ENCODE measurements at places on chromosomes 1 and 21. TPM values are rescaled to one million over a fixed set of nuclear protein-coding genes. Genes with fewer than 3 reads are reported as not detected.

DNA sequence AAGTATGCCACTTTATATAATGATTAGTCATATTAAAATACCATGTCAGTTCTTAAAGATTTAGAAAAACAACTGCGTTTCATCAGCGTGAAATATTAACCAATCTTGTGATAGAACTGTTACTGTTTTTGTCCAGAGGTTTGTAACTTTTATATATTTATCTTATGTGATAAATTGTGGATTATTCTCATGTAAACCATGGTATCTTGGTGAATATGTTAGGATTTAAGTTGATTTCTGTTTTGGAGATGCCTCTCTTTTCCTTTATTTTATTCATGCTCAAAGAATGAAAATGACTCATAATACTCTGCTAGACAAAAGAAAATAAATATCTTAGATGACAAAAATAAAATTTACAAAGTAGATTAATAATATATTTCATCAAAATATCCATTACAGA, 88.4 kb downstream of the ADGRL4 start:
- DNase-seq = no peak

DNA sequence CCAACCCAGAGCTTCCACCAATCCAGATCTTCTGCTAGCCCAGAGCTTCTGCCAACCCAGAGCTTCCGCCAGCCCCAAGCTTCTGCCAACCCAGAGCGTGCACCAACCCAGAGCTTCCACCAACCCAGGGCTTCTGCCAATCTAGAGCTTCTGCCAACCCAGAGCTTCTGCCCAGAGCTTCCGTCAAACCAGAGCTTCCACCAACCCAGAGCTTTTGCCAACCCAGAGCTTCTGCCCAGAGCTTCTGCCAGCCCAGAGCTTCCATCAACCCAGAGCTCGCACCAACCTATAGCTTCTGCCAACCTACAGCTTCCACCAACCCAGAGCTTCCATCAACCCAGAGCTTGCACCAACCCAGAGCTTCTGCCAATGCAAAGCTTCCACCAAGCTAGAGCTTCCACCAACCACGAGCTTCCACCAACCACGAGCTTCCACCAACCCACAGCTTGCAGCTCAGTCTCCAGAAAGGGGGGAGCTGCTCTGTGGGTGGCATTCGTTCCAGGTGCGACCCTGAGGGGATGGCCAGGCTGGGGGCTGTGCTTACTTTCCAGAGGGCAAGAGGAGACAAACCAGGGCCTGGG, 23.8 kb downstream of the CRYAA start:
- DNase-seq = no peak

GRCh38 chr1:180854456-180854855, 58.2 kb upstream of the KIAA1614 start:
- no peak for DNase-seq

GRCh38 chr1:27719286-27720251, 6.2 kb upstream of the FAM76A start:
- no peak for DNase-seq

GRCh38 chr1:202807451-202807925, 733 bp downstream of the KDM5B start:
- DNase-seq = peak; percentile 64

- DNase-seq = no peak
These were observed 10.8 kb downstream of the FYB2 start for GRCh38 chr1:56808410-56808809.

DNA sequence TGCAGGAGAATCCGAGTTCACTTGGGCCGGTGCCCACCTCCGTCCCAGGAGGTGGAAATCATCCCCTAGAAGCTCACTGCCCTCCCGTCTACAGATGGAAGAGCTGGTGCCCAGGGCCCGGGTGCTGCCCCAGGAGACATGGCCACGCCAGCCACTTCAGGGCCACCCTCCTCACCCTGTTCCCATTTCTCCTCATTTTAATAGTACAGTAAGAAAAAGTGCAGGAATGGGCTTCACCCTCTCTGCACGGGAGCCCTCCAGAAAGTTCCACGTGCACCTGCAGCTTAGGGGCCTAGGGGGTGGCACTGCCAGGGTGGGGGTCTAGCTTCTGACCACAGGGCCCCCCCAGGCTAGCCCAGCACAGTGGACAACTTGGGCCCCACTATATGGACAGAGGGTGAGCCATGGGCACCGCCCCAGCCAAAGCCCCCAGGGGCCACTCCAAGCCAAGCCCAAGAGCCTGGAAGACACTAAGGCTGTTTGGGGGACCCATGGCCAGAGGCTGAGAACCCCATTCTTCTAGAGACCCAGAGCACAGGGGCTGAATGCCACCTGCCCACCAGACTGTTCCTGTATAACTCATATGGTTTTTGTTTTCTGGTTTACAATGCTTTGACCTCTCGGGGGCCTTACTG, 3.4 kb upstream of the FTCD start:
- no peak for DNase-seq

DNA sequence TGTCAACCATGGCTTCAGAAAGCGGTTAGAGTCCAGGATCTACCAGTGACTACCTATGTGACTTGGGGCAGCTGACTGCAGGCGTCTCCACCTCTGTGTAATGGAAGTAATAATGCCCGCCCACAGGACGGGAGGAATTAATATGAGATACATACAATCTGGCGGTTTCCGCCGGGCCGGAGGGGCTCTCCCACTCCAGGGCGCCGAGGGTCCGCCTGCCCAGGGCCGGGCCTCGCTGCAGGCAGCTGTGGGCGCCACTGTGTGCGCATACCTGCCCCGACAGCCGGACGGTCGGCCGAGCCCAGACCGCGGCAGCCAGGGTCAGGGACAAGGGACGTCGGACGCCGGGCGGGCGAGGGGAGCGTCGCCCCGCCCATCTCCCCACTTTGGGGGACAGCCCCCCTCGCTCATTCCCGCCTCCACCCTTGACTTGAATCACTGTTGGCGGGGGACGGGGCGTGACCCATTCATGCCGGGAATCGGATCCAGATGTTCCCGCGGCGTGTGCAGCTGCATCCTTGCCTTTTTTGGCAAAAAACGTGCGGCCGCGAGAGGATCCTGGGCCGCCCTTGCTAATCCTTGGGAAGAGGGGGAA, 6.0 kb upstream of the SF3A3 start:
- DNase-seq = peak; percentile 81

DNA sequence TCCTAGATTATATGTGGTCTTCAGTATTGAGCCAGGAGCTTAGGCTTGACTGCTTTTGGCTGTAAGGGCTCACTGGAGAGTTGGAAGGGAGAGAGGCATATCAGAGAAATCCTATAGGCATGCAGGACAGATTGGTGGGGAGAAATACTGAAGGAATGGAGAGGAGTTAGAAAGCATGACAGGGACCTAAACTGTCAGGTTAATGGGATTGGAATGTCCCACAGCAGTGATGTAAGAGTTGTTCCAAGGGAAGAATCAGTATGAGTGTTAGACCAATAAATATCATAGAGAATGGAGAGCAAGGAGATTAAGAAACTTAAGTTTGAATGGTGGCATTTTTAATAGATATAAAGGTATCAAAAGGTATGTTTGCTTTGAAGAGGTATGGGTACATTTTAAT, 39.7 kb downstream of the SLC35A3 start:
- DNase-seq = no peak

DNA sequence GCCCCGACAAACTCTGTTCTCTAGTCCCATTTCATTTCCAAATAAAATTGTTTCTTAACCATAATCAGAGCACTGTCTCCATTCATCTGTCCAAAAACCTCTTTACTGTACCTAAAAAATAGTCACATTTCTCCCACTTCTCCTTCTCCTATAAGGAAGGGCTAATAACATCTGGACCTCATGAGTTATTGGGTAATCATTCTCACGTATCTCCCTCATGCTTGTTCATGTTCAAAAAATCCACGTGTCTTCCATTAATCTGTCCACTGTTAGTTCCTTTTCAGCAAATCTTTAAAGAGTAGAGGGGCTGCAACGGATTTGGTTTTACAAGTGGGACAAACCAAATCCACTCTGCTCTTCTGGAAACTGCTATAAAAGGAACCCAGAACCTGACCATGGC, 1418.8 kb downstream of the MRPL39 start:
- DNase-seq = no peak

DNA sequence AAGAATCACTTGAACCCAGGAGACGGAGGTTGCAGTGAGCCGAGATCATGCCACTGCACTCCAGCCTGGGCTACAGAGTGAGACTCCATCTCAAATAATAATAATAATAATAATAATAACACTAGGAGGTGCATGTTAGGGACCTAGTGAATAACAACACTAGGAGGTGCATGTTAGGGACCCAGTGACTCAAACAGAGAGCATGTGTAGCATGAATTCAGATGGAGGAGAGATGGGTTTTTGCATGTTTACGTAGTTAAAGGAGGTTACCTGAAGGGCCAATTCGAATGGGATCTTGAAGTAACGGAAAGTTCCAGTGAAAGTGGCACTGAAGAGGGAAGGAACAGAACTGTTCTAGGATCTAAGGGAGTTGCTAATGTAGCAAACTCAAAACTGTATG, 7.1 kb upstream of the KCNK1 start:
- no peak for DNase-seq

- no peak for DNase-seq
These were observed 17.7 kb upstream of the KLHDC8A start for GRCh38 chr1:205374210-205375078.

DNA sequence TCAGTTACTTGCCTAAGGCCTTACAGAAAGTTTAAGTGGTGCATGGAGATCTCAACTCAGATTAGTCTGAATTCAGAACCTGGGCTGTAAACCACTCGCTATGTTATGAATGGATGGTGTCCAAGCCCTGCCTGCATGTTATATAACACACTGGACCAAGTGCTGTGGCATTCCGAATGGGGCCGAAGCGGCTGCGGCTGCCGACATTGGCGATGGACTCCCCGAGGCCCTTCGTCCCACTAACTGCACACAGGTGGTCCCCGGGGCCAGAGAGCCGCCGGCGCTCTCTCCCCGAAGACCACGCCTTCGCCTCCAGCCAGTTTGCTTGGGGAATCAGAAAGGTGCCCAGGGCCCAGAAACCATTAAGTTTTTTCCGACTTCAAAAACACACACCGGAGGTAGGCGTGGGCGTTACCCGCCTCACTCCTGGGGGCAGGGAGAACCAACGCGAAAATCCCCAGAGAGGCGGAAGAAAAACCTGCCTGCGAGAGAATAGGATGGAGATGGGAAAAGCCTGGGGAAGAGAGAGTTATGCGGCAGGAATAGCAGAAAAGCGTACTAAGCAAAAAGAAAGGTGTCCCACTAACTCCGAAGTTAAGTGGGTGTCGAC, 579 bp upstream of the TENT5C start:
- DNase-seq = no peak

DNA sequence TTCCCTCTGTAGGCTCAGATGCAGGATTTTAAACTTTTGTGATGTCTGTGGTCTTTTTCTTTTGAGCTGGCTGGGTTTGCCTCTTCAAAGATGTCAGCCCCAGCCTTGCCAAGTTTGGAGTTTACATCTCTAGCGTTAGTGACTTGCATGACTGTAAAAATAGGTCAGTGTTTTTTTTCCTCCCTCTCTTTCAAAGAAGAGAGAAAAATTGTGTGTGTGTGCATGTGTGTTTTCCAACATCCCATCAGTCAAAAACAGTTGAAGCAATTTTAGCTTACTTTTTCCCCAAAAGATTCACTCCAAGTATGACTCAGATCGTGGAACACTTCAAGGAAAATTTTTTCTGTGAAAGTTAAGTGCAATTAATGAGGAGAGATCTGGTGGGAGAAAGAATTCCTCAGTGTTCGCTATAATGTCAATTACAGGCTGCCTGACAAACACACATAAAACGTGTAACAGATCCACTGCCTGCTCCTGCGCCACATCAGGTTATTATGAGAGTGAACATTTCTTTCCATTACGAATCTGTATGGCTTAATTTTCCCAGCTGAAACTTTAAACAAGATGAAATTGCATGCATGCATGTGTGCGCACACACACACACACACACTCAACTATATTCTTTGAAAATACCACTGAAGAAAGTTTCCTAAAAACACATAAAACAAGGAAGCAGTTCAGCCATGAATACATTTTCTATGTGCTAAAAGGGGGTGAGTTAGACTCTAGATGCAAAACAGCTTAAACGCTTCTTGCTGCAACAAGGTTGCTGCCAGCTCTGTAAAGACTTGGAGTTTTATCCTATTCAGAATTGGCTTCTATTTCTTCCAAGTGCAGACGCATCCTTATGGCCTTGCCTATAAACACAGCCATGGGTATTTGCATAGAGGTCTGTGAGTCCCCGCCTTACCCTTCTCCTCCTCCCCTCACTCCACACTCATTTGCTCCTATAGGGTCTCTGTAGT, 55.5 kb downstream of the TLR5 start:
- no peak for DNase-seq

GRCh38 chr1:30820299-30820698, 62.7 kb upstream of the LAPTM5 start:
- no peak for DNase-seq

- DNase-seq = peak; percentile 54
These were observed 540 bp upstream of the C1orf198 start for GRCh38 chr1:230868736-230869385.

- peak; percentile 16 for DNase-seq
These were observed 25.8 kb upstream of the PPP1R8 start for GRCh38 chr1:27804791-27805190.

- DNase-seq = no peak
These were observed 20.9 kb upstream of the HSPA13 start for GRCh38 chr21:14403681-14404318.

DNA sequence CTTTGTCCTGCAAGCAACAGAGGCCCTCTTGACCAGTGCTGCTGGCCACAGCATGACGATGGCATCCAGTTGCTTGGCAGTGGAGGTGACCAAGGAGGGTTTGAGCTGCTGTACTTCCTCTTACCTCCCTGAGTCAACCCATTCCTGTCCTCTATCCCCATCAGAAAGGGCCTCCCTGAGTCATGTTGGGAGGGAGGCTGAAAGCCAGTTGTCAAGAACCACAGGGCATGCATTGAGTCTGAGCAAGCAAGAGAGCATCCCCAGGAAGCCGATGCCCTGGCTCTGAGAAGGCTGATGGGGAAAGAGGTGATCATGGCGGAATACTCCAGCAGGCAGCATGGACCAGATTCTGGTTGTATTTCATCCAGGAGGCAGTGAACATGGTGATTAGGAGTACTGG, 69.6 kb downstream of the LACTBL1 start:
- DNase-seq = no peak

DNA sequence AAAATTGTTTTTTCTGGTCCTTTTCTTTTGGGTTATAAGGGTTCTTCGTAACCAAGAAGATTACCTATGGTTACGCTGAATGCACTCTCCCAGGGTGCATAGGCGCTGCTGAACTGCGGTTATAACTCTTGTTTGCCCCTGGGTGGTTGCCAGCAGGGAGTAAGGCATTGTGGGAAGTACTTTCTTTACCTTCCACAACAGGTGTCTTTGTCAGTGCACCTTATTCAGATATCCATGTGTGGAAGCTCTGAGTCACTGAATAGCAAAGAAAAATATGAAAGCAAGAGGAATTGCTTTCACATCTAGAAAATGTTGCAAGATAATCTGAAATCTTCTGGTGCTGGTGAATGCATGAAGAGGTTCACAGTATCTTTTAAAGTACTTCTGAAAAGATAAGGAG, 124.4 kb upstream of the CACYBP start:
- DNase-seq = no peak

PPIAL4G gene
- not detected for total RNA-seq

GPR89A gene
- total RNA-seq = 23.1 TPM

B3GALT2 gene
- not detected for total RNA-seq

RPTN gene
- total RNA-seq = not detected

OR10J1 gene
- not detected for total RNA-seq

SIPA1L2 gene
- total RNA-seq = 1.7 TPM

S100A7 gene
- not detected for total RNA-seq

ADAM30 gene
- not detected for total RNA-seq

Data from activated CD8-positive, alpha-beta T cell treated with anti-CD3 and anti-CD28 coated beads for 36 hours (primary cell).